Renal cortex interstitium (tissue), 15 donors: ENCODE measurements at places on chromosomes 1 and 21. TPM values are rescaled to one million over a fixed set of nuclear protein-coding genes. Genes with fewer than 3 reads are reported as not detected.

Gene IPP
- 31.7 TPM for polyA plus RNA-seq

Gene ST6GALNAC5
- 2.4 TPM for polyA plus RNA-seq

Gene OR2T2
- not detected for polyA plus RNA-seq

Gene CACHD1
- polyA plus RNA-seq: 61.6 TPM

Gene HPCA
- polyA plus RNA-seq: 0.71 TPM

Gene TLCD4
- 6.4 TPM for polyA plus RNA-seq

Gene ALX3
- polyA plus RNA-seq: not detected

Gene AIRE
- 0.49 TPM for polyA plus RNA-seq

Gene HCRTR1
- not detected for polyA plus RNA-seq

Gene RNF223
- polyA plus RNA-seq: 0.82 TPM

Gene OR2T11
- polyA plus RNA-seq: not detected

Gene HMCN1
- polyA plus RNA-seq: 41.2 TPM

Gene GUK1
- polyA plus RNA-seq: 186 TPM

Gene LRRC3
- 4.1 TPM for polyA plus RNA-seq

Gene KCNK1
- 11.5 TPM for polyA plus RNA-seq

Gene CTSS
- polyA plus RNA-seq: 14.0 TPM

Gene ERMAP
- polyA plus RNA-seq: 19.2 TPM

Gene CFAP141
- not detected for polyA plus RNA-seq

Gene TMEM269
- polyA plus RNA-seq: 1.1 TPM

Gene DNAJC6
- polyA plus RNA-seq: 6.0 TPM

Gene SLAMF6
- polyA plus RNA-seq: 0.11 TPM

Gene SLX9
- polyA plus RNA-seq: 23.3 TPM

Gene HTR6
- polyA plus RNA-seq: 1.3 TPM

Gene NBPF10
- polyA plus RNA-seq: 4.0 TPM

Gene F11R
- 73.1 TPM for polyA plus RNA-seq

Gene TMEM53
- 11.0 TPM for polyA plus RNA-seq

Gene PRKAA2
- 18.9 TPM for polyA plus RNA-seq

Gene MSH4
- polyA plus RNA-seq: 0.54 TPM

Gene TDRD5
- polyA plus RNA-seq: 3.2 TPM

Gene F3
- polyA plus RNA-seq: 35.5 TPM

Gene CDCA8
- 21.8 TPM for polyA plus RNA-seq

Gene BARHL2
- not detected for polyA plus RNA-seq

Gene TMEM240
- 4.0 TPM for polyA plus RNA-seq

Gene BRINP3
- polyA plus RNA-seq: 5.6 TPM
